ENCODE measurements at places on chromosomes 3 and 15. TPM values are rescaled to one million over a fixed set of nuclear protein-coding genes. Genes with fewer than 3 reads are reported as not detected.
A peak's percentile ranks its signal among the peaks of the same experiment; 100 is the strongest.

DNA sequence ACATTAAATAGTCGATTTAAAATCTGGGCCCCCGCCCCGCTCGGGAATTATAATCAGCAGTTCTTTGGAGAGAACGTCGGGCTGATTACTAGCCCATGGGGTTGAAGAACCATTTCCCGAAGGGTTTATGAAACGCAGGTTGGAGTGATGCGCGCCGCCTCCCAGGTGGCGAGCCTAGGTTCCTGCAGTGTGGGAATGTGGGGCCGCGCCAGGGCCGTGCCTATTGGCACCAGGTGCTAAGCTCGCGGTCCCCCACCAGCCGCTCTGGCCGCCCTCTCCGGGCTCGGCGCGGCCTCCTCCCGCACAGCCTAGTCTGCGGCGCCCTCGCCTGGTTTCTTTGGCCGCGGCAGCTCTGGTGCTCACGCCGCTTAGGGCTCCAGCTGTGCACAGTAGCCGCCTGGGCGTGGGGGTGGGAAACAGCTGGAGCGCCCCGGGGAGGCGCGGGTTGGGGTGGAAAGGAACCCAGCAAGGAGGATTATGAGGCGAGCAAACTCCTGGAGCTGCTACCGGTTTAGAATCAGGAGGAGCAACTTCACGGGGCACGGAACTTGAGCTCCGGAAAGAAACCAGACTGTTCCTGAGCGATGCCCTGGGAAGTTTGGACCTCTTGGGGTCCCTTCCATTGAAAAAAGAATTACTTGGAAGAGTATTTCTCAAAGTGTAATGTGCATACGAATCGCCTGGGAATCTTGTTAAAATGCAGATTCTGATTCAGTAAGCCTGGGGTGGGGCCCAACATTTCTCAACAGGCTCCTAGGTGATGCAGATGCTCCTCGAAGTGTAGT is 5.6 kb upstream of the MECOM start:
- no peak for DNase-seq

- peak; percentile 81 for DNase-seq
Measured at GRCh38 chr15:64153480-64154367, 2.2 kb downstream of the SNX22 start.

- DNase-seq, result no peak
Measured at GRCh38 chr3:125045965-125046364, 9.8 kb downstream of the HEG1 start.

- no peak for DNase-seq
Measured at GRCh38 chr3:133106169-133106568, 68.0 kb downstream of the TMEM108 start.

DNA sequence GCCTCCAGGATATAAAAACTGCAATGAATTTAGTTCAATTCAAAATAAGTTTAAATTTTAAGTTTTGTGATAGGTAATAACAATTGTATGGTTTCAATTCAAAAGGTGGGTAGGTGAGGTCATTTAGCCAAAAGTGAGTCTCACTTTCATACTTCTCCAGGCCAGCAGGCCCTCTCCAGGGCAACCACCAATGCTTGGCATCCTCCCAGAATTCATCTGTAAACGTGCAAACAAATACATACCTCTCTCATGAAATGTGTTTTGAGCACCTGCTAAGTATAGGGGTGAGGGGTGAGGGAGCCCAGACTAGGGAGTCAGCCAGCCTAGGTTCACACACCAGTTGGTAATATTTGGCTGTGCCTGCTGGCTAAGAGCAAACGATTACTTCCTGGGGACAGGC is 22.0 kb upstream of the RBSN start:
- no peak for DNase-seq

- no peak for DNase-seq
Measured at GRCh38 chr3:26960382-26960781, 337.8 kb downstream of the LRRC3B start.

GRCh38 chr15:69299451-69299886 is 757 bp downstream of the PAQR5 start:
- no peak for DNase-seq

GRCh38 chr15:98937413-98938104 is 70.0 kb downstream of the PGPEP1L start:
- DNase-seq, result no peak

GRCh38 chr3:42376344-42376798 is 34.0 kb downstream of the LYZL4 start:
- DNase-seq, result no peak

DNA sequence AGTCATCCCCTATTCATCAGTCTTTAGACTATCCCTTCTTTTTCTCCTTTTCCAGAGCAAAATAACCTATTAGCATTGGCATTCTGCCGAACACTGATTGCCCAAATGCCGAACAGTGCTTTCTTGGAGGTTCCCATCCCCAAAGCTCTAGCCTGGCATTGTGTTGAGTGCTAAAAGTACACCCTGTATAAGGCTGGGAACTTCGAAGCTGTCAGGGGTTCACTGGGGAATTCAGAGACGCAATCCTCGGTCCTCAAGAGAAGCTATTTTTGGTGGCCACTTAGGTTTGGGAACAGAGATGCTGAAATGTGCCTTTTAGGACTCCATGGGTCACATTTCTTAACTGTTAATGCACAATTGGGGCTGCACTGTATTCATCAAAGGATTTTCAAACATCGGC is 8.4 kb downstream of the FRMD5 start:
- no peak for DNase-seq

Gene PDIA3
- total RNA-seq, result 107 TPM

Gene ZNF80
- total RNA-seq, result 0.33 TPM
